ENCODE measurements at places on chromosomes 3 and 15. TPM values are rescaled to one million over a fixed set of nuclear protein-coding genes. Genes with fewer than 3 reads are reported as not detected.

GRCh38 chr15:26866298-26867199 is at the start of gene GABRA5:
TSS of gene GABRA5 (plus strand) at chr15:26867062. CDS start at chr15:26869249, 2,187 bp downstream.
- DNase-seq: no peak

RTP3 gene
- not detected for total RNA-seq

SLC22A13 gene
- 2.5 TPM for total RNA-seq

DNA sequence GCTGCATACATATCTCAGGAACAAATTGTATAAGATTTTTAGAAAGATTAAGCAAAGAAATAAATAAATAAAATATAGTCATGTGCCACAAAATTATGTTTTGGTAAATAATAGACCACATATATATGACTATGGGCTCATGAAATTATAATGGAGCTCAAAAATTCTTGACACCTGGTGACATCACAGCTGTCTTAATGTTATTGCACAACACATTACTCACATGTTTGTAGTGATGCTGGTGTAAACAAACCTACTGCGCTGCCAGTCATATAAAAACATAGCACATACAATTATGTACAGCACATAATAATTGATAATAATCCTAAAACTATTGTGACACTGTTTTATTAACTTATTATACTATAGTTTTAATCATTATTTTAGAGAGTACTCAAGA is 1159.1 kb downstream of the SI start:
- DNase-seq: no peak

TRH gene
- not detected for total RNA-seq

HGD gene
- total RNA-seq: not detected

- no peak for DNase-seq
These were observed 372.3 kb upstream of the IL12A start for GRCh38 chr3:159616234-159616825.

DNA sequence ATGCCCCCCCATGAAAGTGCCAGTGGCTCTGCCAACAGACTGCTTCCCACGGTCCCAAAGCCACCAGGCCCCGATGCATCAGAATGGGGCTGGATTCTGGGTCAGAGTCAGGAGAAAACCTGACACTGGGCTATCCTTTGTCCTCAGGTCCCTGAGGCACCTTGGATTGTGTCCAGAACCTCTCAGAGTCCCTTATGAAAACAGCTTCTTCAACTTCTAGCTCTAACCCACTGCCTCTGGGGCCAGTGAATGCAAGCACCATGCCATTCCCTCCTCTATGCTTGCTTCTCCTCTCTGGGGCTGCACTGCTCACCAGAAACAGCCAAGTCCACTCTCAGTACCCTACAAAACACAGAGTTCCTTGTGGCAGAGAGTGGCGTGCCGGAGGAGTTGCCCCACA is 9.9 kb downstream of the CRABP1 start:
- no peak for DNase-seq

- no peak for DNase-seq
These were observed 741.5 kb downstream of the EDEM1 start for GRCh38 chr3:5929027-5929426.

ARHGAP31 gene
- total RNA-seq: 61.2 TPM

DNA sequence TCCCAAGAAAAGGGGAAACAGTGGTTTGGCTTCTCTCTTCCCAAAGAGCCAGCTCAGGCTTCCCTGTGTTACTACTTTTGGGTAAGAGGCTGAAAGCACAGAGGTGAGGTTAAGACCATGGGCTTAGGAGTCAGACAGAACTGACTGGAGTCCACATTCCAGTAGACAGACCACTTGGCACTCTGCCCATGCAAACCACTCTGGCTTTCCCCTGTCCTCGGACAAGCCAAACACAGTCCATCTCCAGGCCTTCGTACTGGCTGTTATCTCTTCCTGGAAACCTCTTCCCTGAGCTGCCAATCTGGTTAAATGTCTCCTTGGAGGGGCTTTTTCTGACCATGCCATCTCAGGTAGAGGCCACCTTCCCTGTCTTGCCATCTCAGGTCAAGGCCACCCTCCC is 53.1 kb upstream of the FAM3D start:
- no peak for DNase-seq

DNA sequence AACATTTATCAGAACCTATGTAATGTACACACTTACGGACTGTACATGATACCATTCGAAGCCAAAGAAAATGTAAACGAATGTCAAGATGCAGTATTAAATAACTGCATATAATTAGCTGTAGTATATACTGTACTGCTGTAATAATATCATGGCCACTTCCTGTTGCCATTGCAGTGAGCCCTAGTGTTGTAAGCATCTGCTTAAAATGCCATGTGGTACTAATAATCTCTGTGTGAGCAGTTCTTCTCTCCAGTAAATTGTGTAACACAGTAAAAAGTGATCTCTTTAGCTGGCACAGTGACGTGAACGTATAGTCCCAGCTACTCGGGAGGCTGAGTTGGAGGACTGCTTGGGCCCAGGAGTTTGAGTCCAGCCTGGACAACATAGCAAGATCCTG is 8.6 kb downstream of the SPG11 start:
- no peak for DNase-seq

- no peak for DNase-seq
These were observed 130.6 kb downstream of the MBNL1 start for GRCh38 chr3:152399374-152399773.

- DNase-seq: no peak
These were observed 5.9 kb upstream of the RBP2 start for GRCh38 chr3:139482206-139482605.

- DNase-seq: no peak
These were observed 93.9 kb downstream of the HERC2 start for GRCh38 chr15:28228096-28228495.

GRCh38 chr3:107904536-107905066 is 186.2 kb downstream of the CD47 start:
- DNase-seq: no peak

TIMP4 gene
- 295 TPM for total RNA-seq

GRCh38 chr15:50390554-50391264 is 33.5 kb upstream of the USP8 start:
- DNase-seq: no peak

DNA sequence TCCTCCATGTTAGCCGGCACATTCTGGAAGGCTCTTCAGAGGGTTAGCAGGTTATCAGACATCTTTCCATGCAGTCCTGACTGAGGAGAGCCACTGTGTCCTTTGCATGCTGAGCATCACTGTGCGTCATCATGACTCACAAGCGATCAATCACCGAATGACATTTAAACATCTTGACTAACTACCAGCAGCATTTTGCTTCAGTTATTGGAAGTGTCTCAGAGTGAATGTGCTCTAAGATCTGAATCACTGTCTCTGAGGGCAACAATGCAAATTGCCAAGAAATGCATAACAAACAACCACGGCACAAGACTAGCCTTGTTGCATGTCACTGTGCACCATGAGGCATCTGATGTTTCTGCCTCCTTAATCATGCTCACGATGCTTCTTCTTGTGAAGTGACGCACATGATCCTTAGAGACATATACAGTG is 18.3 kb upstream of the ATP8B4 start:
- no peak for DNase-seq

GRCh38 chr3:116233711-116234357 is 211.5 kb downstream of the LSAMP start:
- DNase-seq: no peak
